ENCODE measurements at places on chromosomes 6 and 20. TPM values are rescaled to one million over a fixed set of nuclear protein-coding genes. Genes with fewer than 3 reads are reported as not detected.

DNA sequence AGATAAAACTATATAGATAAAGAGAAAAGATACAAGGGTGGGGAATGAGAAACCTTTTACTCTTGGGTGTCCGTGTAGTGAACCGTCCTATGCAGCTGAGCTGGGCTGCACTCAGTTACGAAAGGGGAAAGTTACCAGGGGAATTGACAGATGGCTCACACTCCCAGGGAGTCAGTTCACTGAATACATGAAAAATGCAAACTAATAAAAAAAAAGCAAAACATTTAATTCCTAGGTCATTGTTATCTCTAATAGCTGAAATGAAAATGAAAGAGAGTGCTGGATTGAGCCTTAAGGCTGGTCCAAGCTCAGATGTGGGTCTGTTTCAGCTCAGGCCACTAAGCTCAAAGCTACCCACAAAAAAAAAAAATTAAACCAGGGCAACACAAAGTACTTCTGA lies 138.0 kb downstream of the THBS2 start:
- H3K4me3 ChIP-seq, result no peak overlapping the region
- H3K27me3 ChIP-seq, result no peaks in the 10 kb centered on the region
- no peaks in the 10 kb centered on the region for H3K36me3 ChIP-seq
- no peak overlapping the region for H3K27ac ChIP-seq
- no peaks in the 10 kb centered on the region for H3K4me1 ChIP-seq

GPR63 gene
- 1.7 TPM for total RNA-seq

- H3K4me3 ChIP-seq, result no peak overlapping the region
- H3K4me1 ChIP-seq, result peaks cover 55% of the 10 kb centered on the region
- peaks cover 13% of the 10 kb centered on the region for H3K36me3 ChIP-seq
- peak; percentile 1 for DNase-seq
Observed at GRCh38 chr20:37377346-37378081, 31.6 kb downstream of the SRC start.

- no peaks in the 10 kb centered on the region for H3K27me3 ChIP-seq
- no peak overlapping the region for H3K4me3 ChIP-seq
- no peak overlapping the region for H3K27ac ChIP-seq
- no peak for DNase-seq
- no peaks in the 10 kb centered on the region for H3K36me3 ChIP-seq
- no peaks in the 10 kb centered on the region for H3K4me1 ChIP-seq
Observed at GRCh38 chr6:123994168-123994567, 190.5 kb downstream of the NKAIN2 start.

GRCh38 chr6:26028746-26029569 lies 58.3 kb upstream of the HFE start:
- no peaks in the 10 kb centered on the region for H3K36me3 ChIP-seq
- DNase-seq, result no peak
- H3K4me1 ChIP-seq, result peaks cover 47% of the 10 kb centered on the region
- no peak overlapping the region for H3K27ac ChIP-seq
- no peak overlapping the region for H3K4me3 ChIP-seq

GRCh38 chr6:112691289-112691688 lies 344.2 kb downstream of the RFPL4B start:
- H3K27me3 ChIP-seq, result no peaks in the 10 kb centered on the region
- DNase-seq, result no peak
- H3K27ac ChIP-seq, result no peak overlapping the region
- no peak overlapping the region for H3K4me3 ChIP-seq
- peaks cover 11% of the 10 kb centered on the region for H3K4me1 ChIP-seq

GRCh38 chr6:8336406-8337057 lies 98.8 kb downstream of the SLC35B3 start:
- DNase-seq, result no peak
- H3K27me3 ChIP-seq, result no peaks in the 10 kb centered on the region
- H3K36me3 ChIP-seq, result no peaks in the 10 kb centered on the region
- H3K27ac ChIP-seq, result no peak overlapping the region

DNA sequence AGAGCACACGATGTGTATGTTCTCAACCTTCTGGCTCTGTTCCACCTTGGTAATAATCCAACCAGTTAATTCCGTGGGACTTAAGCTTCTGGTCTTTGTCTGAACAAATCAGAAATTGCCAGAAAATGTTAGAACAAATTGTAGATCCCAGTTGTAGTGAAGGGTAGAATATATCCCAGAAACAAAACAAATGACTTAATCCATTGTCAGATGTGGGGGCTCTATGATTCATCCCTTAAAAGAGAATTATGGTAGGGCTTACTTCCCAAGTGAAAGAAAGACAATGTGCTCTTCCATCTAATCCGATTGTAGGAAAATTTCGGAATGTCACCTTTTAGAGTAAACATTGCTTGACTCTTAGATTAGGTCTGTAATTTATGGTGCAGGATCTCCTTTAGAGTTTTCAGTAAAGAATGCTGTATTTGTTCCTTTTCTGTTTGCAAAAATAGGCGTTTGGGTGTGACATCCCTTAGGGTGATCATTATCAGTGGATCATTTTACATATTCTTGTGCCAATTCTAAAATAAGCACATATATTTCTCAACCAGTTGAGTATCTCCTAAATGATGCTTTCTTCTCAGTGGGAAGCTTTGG lies 234.5 kb upstream of the ZNF217 start:
- DNase-seq, result peak; percentile 88
- no peak overlapping the region for H3K27ac ChIP-seq
- H3K4me1 ChIP-seq, result peaks cover 13% of the 10 kb centered on the region
- H3K4me3 ChIP-seq, result no peak overlapping the region
- H3K36me3 ChIP-seq, result no peaks in the 10 kb centered on the region
- H3K27me3 ChIP-seq, result no peaks in the 10 kb centered on the region

DNA sequence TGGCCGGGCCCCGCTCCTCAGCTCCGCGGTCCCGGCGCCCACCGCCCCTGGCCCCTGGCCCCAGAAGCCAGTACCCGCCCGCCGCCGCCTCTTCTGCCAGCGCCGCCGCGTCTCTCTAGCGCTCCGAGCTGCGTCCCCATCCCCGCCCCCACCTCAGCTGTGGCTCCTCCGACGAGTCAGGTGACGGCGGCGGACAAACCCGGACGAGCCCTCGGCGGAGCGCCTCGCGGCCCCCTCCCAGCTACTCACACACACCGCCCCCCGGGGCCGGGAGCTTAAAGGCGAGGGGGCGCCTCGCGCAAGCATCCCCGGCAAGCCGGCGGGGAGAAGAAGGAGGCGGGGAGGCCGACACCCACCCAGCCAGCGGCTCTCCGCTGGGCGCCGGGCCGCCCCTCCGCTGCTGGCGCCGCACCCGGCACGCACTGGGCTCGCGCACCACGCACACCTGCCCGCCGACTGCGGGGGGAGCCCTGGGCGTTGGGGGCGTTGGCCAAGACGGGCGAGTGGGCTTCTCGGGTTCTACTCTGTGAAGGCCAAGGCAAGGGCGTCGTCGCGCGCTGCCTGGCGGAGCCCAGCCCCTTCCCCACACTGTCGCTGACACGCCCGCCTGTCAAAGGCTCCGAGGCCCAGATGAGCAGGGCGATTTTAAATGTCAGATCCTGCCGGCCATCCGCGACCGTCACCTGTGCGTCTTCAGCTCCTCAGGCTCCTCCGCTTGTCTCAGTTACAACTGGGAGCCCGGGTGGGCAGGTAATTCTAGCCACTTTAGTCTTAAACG lies at the start of gene SNAP91:
Gene SNAP91 (minus strand): TSS at position 132 of the 778 bp plus-strand sequence. CDS start 1,174 bp downstream, outside the sequence.
- peak; percentile 84 for DNase-seq
- H3K4me3 ChIP-seq, result peak within 1 kb of the TSS; percentile 48
- H3K36me3 ChIP-seq, result no peaks in the 10 kb centered on the region
- H3K4me1 ChIP-seq, result no peaks in the 10 kb centered on the region
- H3K27me3 ChIP-seq, result peaks cover 36% of the 10 kb centered on the region

TLDC2 gene
- total RNA-seq, result not detected

DNA sequence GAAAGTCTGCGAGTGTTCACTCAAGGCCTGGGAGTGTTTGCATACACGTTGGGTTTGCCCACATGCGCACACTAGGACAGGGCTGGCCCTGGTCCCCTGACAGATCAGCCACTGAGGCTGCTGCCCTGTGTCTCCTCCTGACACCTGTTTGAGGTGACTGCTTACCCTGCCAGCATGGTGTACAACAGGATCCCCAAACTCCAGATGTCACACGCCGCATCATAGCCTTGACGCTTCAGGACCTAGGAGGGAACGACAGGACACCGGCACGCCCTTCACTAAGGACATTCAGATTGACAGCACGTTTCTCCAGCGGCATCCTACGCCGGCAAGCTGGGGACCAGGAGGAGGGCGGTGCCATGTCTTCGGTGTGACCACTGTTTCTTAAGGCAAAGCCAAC lies 37.0 kb upstream of the MPC1 start:
- no peak overlapping the region for H3K4me3 ChIP-seq
- peaks cover 91% of the 10 kb centered on the region for H3K36me3 ChIP-seq
- H3K27me3 ChIP-seq, result no peaks in the 10 kb centered on the region
- no peaks in the 10 kb centered on the region for H3K4me1 ChIP-seq
- no peak for DNase-seq

NFATC2 gene
- 10.1 TPM for total RNA-seq

- DNase-seq, result no peak
- no peaks in the 10 kb centered on the region for H3K36me3 ChIP-seq
- no peaks in the 10 kb centered on the region for H3K4me1 ChIP-seq
- no peak overlapping the region for H3K4me3 ChIP-seq
Observed at GRCh38 chr6:138030872-138031271, 76.3 kb downstream of the PERP start.

ARFGEF2 gene
- total RNA-seq, result 127 TPM

- no peak overlapping the region for H3K27ac ChIP-seq
- peaks cover 27% of the 10 kb centered on the region for H3K4me1 ChIP-seq
- DNase-seq, result peak; percentile 30
- H3K4me3 ChIP-seq, result no peak overlapping the region
- no peaks in the 10 kb centered on the region for H3K36me3 ChIP-seq
Observed at GRCh38 chr6:106802139-106802538, 172.4 kb downstream of the CD24 start.

- H3K27ac ChIP-seq, result no peak overlapping the region
- H3K4me3 ChIP-seq, result no peak overlapping the region
- no peaks in the 10 kb centered on the region for H3K36me3 ChIP-seq
- no peak for DNase-seq
Observed at GRCh38 chr20:39146394-39146793, 184.2 kb downstream of the DHX35 start.

DNA sequence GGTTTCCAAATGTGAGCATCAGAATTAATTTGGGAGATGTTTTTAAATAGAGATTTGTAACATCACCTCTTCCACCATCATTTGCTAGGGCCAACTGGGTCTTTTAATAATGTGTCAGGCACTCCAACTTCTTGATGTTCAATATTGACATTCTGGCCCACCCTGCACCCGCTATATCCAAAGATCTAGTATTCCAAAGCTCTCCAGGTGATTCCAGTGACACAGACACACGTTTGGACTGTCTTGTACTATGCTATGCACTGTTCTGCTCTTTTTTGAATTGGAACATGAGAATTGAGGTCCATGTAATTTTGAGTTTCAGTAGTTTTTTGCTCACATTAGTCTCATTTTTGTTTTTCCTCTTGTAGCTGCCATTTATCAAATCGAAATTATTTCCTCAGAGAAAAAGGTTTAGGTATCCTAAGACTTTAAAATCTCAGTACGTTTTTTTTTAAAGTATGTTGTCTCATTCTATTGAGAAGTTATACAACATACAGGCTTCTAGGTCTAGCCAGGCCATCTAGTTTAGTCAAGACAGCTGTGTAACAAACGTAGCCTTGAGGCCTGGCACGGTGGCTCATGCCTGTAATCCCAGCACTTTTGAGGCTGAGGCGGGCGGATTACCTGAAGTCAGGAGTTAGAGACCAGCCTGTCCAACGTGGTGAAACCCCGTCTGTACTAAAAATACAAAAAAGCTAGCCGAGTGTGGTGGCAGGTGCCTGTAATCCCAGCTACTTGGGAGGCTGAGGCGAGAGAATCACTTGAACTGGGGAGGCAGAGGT lies 3.1 kb downstream of the BICRAL start:
- H3K4me3 ChIP-seq, result peak overlapping the region; percentile 48
- H3K4me1 ChIP-seq, result peaks cover 68% of the 10 kb centered on the region
- DNase-seq, result no peak
- no peaks in the 10 kb centered on the region for H3K27me3 ChIP-seq
- H3K27ac ChIP-seq, result peak overlapping the region; percentile 62
- H3K36me3 ChIP-seq, result no peaks in the 10 kb centered on the region

- H3K36me3 ChIP-seq, result no peaks in the 10 kb centered on the region
- H3K27ac ChIP-seq, result no peak overlapping the region
- H3K4me1 ChIP-seq, result peaks cover 13% of the 10 kb centered on the region
- no peaks in the 10 kb centered on the region for H3K27me3 ChIP-seq
- no peak overlapping the region for H3K4me3 ChIP-seq
Observed at GRCh38 chr6:72414657-72415056, 207.2 kb upstream of the KCNQ5 start.

DNA sequence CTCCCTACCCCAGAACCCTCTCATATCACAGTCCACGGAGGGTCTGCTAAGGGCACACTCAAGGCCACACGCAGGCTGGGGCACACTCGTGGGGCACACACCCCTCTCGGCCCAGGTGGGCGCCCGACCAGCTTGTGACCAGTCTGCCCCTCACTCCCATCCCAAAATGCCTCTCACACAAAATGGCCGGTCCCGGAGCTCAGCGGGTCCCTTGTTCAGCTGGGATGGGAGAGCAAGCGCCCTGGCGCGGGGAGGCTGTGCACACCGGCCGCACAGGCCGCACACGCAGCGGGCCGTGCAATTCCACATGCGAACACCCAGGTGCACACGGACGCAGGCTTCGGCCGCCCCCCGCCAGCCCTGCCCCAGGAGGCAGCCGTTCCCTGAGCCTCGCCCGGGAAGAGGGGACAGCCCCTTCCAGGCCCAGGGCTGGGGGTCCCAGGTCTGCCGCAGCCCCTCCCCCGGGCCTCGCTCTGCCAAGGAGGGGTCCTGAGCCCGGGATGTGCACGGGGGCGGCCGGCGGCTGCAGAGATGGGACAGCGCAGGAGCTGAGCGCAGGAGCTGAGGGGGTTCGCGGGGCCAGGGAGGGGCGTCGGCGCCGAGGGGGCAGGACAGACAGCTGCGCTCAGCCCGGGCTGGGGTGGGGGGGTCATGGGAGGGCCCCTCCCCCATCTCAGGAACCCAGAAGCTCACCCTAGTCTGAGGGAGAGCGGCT lies 1.3 kb downstream of the KCNQ2 start:
- no peak for DNase-seq
- peaks cover 25% of the 10 kb centered on the region for H3K27me3 ChIP-seq
- H3K27ac ChIP-seq, result no peak overlapping the region
- peak overlapping the region; percentile 41 for H3K4me3 ChIP-seq
- H3K36me3 ChIP-seq, result no peaks in the 10 kb centered on the region

DNA sequence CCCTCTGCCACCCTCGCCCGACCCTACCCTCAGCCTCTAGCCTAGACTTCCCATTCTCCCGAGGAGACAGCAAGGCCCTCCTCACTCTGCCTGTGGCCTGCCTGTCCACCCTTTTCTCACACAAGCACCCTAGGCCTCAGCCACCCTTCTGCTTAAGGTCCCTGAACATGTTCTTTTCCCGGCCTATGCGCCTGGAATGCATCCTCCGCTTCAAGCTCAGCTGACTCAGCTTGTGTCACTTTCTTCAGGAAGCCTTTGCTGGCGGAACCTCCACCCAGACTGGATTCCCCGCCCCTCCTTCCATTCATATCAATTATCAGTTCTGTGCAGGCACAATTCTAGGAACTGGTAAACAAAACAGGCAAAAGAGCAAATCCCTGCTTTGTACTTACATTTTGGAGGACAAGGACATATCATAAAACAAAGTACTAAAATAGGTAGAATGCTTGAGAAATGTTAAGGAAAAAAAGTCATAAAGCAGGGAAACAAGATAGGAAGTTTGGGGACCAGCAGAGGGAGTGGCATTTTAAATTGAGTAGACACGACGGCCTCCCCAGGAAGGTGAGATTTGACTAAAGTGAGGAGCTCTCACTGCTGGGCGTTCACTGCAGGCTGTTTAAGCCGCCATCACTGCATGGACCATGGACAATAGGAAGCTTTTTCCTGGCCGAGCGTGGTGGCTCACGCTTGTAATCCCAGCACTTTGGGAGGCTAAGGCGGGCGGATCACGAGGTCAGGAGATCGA lies 17.9 kb upstream of the SNHG17 start:
- peak overlapping the region; percentile 31 for H3K27ac ChIP-seq
- DNase-seq, result no peak
- peaks cover 36% of the 10 kb centered on the region for H3K36me3 ChIP-seq
- peaks cover 9% of the 10 kb centered on the region for H3K4me1 ChIP-seq
- no peak overlapping the region for H3K4me3 ChIP-seq
- H3K27me3 ChIP-seq, result no peaks in the 10 kb centered on the region
